Natural killer cell treated with Interleukin-12 subunit alpha and Interleukin-12 subunit beta and Interleukin-15 and Interleukin-18, amount 100 ng/mL, for 72 hours (primary cell): ENCODE measurements at places on chromosomes 6 and 20. TPM values are rescaled to one million over a fixed set of nuclear protein-coding genes. Genes with fewer than 3 reads are reported as not detected.

- no peak overlapping the region for H3K27ac ChIP-seq
- no peak for DNase-seq
- H3K27me3 ChIP-seq, result peaks cover 11% of the 10 kb centered on the region
- H3K36me3 ChIP-seq, result no peaks in the 10 kb centered on the region
- H3K4me3 ChIP-seq, result no peak overlapping the region
- no peaks in the 10 kb centered on the region for H3K4me1 ChIP-seq
Observed at GRCh38 chr20:43220612-43221011, 30.9 kb upstream of the PTPRT start.

DNA sequence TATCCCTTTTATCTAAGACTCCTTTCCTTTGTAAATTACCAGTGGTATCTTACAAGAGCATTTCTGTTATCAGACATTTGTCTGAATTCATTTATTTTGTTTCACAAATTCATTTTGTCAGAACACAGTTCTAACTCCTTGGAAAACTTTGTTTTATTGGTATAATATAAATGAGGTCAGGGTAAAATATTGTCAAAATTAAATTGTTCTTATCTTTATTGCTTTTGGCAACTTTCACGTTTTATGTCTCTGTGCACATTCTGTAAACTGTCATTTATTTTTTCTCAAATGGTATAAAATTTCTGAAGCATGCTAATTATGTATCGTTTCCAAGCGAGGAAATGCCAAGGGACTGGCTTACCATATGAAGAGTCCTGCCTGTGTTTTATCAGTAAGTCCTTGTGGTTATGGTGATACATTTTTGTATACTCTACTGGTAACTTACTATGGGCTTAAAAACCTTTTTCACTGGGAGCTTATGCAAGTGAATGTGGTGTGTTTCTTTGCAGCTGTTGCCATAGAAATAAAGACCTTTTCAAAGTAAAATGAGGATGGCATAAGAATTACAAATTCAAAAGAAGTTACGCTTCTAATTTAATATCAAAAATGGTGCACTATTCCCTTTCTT, 214.2 kb downstream of the COL19A1 start:
- no peaks in the 10 kb centered on the region for H3K27me3 ChIP-seq
- DNase-seq, result no peak
- H3K4me3 ChIP-seq, result no peak overlapping the region
- H3K4me1 ChIP-seq, result no peaks in the 10 kb centered on the region
- H3K36me3 ChIP-seq, result no peaks in the 10 kb centered on the region
- H3K27ac ChIP-seq, result no peak overlapping the region

DNA sequence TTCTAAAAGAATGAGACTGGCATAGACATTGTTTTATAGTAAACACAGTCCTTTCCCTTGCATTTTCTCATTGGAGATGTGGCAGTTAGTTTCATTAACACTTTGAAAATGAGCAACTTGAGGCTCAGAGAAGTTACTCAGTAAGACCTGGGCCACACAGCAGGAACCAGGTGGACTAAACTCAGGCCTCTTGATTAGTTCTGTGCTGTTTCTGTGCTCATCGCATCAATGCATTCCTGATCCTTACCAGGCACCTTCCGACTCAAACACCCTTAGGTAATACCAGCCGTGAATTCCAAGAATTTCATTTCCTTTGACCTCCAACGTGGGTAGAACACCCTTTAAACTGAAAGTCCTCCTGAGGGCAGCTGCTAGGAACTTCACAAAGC, 362.8 kb downstream of the ESR1 start:
- H3K36me3 ChIP-seq, result peaks cover 8% of the 10 kb centered on the region
- peak overlapping the region; percentile 82 for H3K27ac ChIP-seq
- no peak for DNase-seq
- peak overlapping the region; percentile 83 for H3K4me3 ChIP-seq

Gene GGTLC1
- not detected for total RNA-seq

DNA sequence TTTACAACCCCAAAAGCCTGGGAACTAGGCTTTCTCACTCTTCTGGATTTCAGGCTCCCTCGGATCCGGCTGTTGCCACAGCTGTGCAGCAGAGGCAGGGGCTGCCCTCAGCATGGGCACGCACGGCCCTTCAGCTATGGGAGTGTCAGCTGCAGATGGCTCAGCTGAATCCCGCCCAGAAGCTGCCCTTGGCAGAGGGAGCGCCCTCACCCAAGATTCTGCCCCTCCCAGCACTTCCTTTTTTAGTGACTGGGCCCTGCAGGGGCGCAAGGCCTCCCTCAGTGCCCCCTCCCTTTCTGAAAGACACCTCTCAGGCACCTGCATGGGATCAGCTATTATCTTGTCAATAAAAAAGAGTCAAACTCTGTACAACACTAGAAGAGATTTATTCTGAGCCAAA, 67.9 kb upstream of the THBS2 start:
- no peak for DNase-seq
- H3K36me3 ChIP-seq, result no peaks in the 10 kb centered on the region
- no peak overlapping the region for H3K27ac ChIP-seq
- no peak overlapping the region for H3K4me3 ChIP-seq

Gene FLRT3
- not detected for total RNA-seq

DNA sequence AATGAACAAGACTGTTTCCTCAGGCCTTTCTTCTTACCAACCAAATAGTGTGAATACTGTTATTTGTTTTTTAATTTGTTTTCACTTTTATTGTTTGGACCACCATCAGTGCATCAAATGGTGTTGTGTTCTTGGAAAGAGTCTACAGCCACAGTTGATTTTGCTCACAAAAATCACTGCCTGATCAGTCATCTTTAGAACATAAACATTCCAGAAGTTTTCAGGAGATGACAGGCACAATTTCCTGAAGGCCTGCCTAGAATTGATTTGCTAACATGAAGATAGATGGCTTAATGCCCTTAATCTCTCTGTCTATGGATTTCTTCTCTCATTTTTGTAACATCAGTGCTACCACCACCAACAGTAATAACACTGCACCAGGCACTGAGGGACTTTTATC, 13.5 kb downstream of the IL22RA2 start:
- H3K4me3 ChIP-seq, result no peak overlapping the region
- H3K27me3 ChIP-seq, result peaks cover 8% of the 10 kb centered on the region
- peaks cover 35% of the 10 kb centered on the region for H3K4me1 ChIP-seq

Gene CRISP3
- not detected for total RNA-seq

DNA sequence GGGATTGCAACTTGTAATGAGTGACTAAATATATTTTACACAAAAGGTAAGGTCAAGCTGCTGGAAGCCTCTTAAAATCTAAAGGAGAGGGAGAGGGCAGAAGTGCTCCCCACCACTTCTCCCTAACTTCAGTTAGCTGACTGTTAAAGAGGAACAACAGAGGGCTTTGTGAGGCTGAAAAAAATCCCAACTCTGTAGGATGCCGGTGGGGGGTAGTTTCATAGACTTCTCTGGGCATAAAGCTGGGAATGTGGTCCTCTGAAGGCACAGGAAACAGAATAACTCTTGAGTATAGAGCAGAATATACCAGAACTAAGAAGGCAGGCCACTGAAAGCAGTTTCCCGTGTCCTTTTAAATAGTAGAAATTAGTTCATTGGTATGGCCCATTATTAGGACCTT, 71.6 kb downstream of the KIF6 start:
- H3K4me3 ChIP-seq, result no peak overlapping the region
- H3K27ac ChIP-seq, result no peak overlapping the region
- H3K36me3 ChIP-seq, result no peaks in the 10 kb centered on the region
- no peaks in the 10 kb centered on the region for H3K4me1 ChIP-seq

- DNase-seq, result no peak
- no peak overlapping the region for H3K4me3 ChIP-seq
- no peak overlapping the region for H3K27ac ChIP-seq
- no peaks in the 10 kb centered on the region for H3K36me3 ChIP-seq
- peaks cover 13% of the 10 kb centered on the region for H3K27me3 ChIP-seq
- no peaks in the 10 kb centered on the region for H3K4me1 ChIP-seq
Observed at GRCh38 chr20:43442282-43442880, 15.3 kb upstream of the SRSF6 start.

- H3K27me3 ChIP-seq, result no peaks in the 10 kb centered on the region
- H3K36me3 ChIP-seq, result no peaks in the 10 kb centered on the region
- H3K27ac ChIP-seq, result no peak overlapping the region
- no peak for DNase-seq
- H3K4me1 ChIP-seq, result no peaks in the 10 kb centered on the region
Observed at GRCh38 chr6:160861824-160862223, 129.7 kb upstream of the MAP3K4 start.

DNA sequence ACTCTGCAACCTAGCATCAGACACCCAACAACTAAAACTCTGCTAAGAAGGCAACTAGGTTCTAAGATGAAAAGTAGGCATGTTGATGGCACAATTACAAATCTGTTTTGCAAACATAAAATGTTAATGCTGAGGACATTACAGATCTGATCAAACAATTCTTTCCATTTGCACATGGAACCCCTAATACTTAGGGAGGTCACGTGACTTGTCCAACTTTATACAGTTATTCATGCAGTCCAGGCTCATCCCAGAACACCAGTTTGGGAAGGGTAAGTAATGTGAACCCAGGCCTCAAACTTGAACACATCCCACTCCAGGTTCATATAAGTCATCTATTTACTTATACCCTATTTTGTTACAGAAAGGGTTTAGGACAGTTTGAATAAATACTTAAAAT, 247.2 kb downstream of the HACE1 start:
- DNase-seq, result no peak
- no peaks in the 10 kb centered on the region for H3K4me1 ChIP-seq
- H3K27me3 ChIP-seq, result peaks cover 6% of the 10 kb centered on the region
- H3K36me3 ChIP-seq, result no peaks in the 10 kb centered on the region

GRCh38 chr20:1186367-1186991, 1.7 kb upstream of the TMEM74B start:
- peaks cover 16% of the 10 kb centered on the region for H3K27me3 ChIP-seq
- no peak for DNase-seq
- peak overlapping the region; percentile 55 for H3K4me3 ChIP-seq
- H3K36me3 ChIP-seq, result no peaks in the 10 kb centered on the region

DNA sequence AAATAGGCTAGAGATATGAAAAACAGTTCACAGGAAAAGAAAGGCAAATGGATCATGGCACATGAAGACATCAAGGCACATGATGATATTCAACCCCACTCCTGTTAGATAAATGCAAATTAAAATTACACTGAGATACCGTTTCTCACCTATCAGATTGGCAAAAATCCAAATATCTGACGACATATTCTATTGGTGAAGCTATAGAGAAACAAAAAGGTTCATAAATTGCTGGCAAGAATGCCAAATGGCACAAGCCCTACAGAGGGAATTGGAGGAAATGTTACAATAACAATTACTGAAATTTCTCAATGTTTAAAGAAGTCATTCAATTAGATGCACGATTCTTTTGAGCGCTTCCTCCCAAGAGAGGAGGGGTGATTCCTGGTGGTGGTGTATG, 45.3 kb upstream of the DSN1 start:
- H3K4me1 ChIP-seq, result peaks cover 2% of the 10 kb centered on the region
- no peak for DNase-seq
- H3K27me3 ChIP-seq, result no peaks in the 10 kb centered on the region
- no peak overlapping the region for H3K27ac ChIP-seq

Gene BPIFB1
- not detected for total RNA-seq

Gene UBD
- not detected for total RNA-seq

- H3K4me1 ChIP-seq, result no peaks in the 10 kb centered on the region
- no peak for DNase-seq
- no peak overlapping the region for H3K27ac ChIP-seq
- H3K36me3 ChIP-seq, result no peaks in the 10 kb centered on the region
Observed at GRCh38 chr6:134596191-134596590, 278.3 kb upstream of the SGK1 start.

GRCh38 chr6:157270308-157270707, 53.0 kb downstream of the TMEM242 start:
- H3K4me1 ChIP-seq, result peaks cover 9% of the 10 kb centered on the region
- peaks cover 12% of the 10 kb centered on the region for H3K36me3 ChIP-seq
- peak overlapping the region; percentile 9 for H3K4me3 ChIP-seq
- no peak for DNase-seq
- H3K27ac ChIP-seq, result no peak overlapping the region

Gene KCNK5
- 2.1 TPM for total RNA-seq

Gene WFDC12
- total RNA-seq, result not detected

DNA sequence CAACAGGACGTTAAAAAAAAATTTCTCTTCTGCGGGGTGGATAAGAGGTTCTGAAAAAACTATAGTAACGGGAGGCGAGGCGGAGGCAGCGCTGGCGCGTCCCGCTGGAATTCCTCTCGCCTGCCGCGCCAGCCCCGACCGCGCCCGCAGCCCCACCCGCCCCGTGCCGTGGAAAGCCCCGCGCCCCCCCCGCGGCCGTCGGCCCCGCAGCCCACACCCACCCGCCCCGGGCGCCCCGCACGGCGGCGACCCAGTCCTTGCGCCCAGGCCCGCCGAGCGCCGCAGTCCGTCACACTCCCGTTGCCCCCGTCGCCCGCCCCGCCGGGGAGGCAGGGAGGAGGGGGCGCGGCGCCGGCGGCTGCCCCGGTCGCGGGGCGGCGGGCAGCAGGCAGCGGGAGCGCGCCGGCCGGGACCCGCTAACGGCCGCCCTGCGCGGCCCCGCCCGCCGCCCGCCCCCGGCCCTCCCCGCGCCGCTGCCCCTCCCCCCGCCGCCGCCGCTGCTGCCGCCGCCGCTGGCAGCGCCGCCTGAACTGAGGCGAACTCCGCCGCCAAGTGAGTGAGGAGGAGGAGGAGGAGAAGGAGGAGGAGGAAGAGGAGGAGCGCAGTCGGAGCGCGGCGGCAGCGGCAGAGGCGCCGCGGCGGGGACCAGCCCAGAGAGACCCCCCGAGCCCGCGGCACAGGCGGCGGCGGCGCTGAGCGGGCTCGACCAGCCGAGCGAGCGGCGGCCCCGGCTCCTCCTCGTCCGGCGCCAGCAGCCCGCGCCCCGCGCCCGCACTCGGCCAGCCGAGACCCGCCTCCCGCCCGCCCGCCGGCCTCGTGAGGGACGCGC, at the start of gene QKI:
Gene QKI (plus strand): TSS at position 602 of the 829 bp plus-strand sequence. CDS start 476 bp downstream, outside the sequence.
- DNase-seq, result peak; percentile 87
- H3K27ac ChIP-seq, result peak within 1 kb of the TSS; percentile 96
- H3K4me3 ChIP-seq, result peak within 1 kb of the TSS; percentile 97
- peaks cover 6% of the 10 kb centered on the region for H3K27me3 ChIP-seq
- H3K4me1 ChIP-seq, result peaks cover 46% of the 10 kb centered on the region
- H3K36me3 ChIP-seq, result peaks cover 9% of the 10 kb centered on the region

DNA sequence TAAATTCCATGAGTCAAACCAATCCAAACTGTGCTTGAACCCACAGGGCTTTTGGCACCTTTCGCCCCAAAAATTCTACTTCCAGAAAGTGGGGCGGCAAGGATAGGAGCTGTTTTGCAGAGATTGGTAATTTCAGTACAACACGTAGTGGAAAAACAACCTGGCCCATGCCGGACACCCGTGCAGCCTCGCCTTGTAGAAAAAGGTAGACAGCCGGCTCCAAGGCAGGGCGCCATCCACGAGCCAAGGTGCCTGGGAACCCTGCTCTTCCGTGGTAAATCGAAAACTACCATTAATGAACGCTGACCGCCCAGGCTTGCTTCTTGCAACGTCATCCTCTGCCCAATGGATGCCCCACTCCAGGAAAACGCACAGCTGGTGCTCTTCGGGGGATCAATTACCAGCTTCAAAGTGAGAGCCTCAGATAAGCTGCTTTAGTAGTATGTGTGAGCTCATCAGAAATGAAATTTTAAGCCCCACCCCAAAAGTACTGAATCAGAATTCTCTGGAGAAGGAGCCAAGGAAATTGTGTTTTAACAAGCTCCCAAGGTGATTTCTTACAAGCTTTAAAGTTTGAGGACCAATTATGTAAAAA, 1.8 kb downstream of the OOEP start:
- H3K4me1 ChIP-seq, result no peaks in the 10 kb centered on the region
- peaks cover 3% of the 10 kb centered on the region for H3K27me3 ChIP-seq
- H3K4me3 ChIP-seq, result no peak overlapping the region
- H3K27ac ChIP-seq, result no peak overlapping the region

Gene EEF1E1
- 38.2 TPM for total RNA-seq

Gene HCRTR2
- total RNA-seq, result not detected

GRCh38 chr20:37531856-37532255, 4.2 kb upstream of the BLCAP start:
- peaks cover 6% of the 10 kb centered on the region for H3K27me3 ChIP-seq
- no peak overlapping the region for H3K27ac ChIP-seq
- H3K4me3 ChIP-seq, result no peak overlapping the region
- H3K4me1 ChIP-seq, result peaks cover 24% of the 10 kb centered on the region
